Lower lobe of right lung (tissue), 2 donors: ENCODE measurements at places on chromosomes 2 and 18. TPM values are rescaled to one million over a fixed set of nuclear protein-coding genes. Genes with fewer than 3 reads are reported as not detected.

Gene ETAA1
- 13.6 TPM for total RNA-seq

Gene CHRND
- not detected for total RNA-seq

- no peak for DNase-seq
These were observed 885.7 kb upstream of the KLHL29 start for GRCh38 chr2:22499082-22499839.

GRCh38 chr2:68414876-68415275 lies 49.8 kb downstream of the PLEK start:
- no peak for DNase-seq
